ENCODE measurements at places on chromosomes 1 and 21.

GRCh38 chr1:210822932-210823331 is 311.0 kb downstream of the KCNH1 start:
- DNase-seq: no peak

GRCh38 chr1:237901299-237901934 is 10.7 kb upstream of the ZP4 start:
- no peak for DNase-seq

GRCh38 chr1:155063550-155064110 is at the start of gene EFNA4:
Gene EFNA4 (plus strand): TSS chr1:155063740. CDS start chr1:155063824, 84 bp downstream.
- DNase-seq: no peak

- no peak for DNase-seq
Measured at GRCh38 chr1:111212634-111213335, 12.3 kb upstream of the DENND2D start.

- DNase-seq: no peak
Measured at GRCh38 chr1:22688466-22688865, 22.2 kb upstream of the EPHB2 start.

DNA sequence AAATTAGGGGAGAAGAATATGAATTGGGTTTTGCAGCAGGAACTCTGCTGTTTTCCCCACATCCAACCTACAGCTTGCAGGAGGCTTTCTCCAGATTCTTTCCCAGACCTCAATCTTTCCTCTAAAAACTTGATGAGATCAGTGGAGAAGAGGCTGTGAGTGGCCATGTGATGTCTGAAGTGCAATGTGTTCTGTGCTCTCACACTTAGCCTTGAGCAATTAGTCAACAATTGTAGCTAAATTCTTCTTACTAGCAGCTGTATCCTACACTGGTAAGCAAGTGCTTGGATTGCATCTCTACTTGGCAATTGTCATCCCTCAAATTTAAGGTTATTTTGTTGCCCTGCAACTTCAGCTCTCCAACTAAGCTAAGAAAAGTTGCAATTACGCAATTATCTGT is 807.3 kb upstream of the RGS18 start:
- DNase-seq: no peak

- peak; percentile 53 for DNase-seq
Measured at GRCh38 chr1:178192686-178193085, 98.8 kb downstream of the RASAL2 start.

GRCh38 chr21:38925478-38925877 is 119.7 kb downstream of the ETS2 start:
- DNase-seq: no peak

- DNase-seq: no peak
Measured at GRCh38 chr1:149931212-149931790, 3.7 kb upstream of the SF3B4 start.

DNA sequence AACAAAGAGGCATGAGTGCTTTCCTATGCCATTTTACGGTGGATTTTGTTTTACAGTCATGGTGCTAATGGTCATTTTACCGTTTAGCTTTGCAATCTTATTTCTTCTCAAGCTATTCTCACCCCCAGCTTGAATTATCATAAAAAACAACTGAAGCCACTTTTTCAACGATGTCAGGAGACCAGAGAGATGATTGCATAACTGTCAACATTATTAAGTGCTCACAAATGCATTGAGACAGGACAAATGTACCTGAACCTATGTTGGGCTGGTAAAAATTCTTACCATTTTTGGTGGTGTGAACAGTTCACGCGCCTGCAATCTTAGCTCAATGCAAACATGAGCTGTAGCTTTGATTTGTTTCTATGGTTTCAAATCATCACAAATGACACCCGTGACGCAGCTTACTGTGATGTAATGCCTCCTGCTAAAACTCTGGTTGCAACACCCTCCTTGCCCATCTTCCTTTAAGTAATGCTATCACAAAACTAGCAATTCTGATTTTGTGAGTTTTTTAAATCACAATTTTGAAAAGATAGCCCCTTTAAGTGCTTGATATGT is 104.4 kb downstream of the UCHL5 start:
- no peak for DNase-seq

GRCh38 chr1:101147381-101147780 is 89.4 kb upstream of the S1PR1 start:
- DNase-seq: no peak

DNA sequence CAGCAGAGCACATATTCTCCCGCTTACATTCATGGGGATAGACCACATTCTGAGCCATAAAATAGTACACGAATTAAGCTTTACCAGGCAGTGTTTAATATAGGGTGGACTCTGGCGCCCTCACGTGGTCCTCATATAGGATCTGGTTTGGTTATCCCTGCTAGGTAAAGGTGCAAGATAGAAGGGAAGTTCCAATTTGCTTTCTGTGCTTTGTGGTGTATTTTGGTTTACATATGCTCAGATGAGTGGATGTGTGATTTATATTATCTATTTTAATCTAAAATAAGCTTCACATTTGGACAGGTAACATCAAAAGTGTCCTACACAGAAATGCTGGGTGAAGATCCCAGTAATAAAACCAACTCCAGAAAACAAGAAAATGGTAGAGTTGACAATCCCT is 3.6 kb downstream of the CR1 start:
- DNase-seq: peak; percentile 5

DNA sequence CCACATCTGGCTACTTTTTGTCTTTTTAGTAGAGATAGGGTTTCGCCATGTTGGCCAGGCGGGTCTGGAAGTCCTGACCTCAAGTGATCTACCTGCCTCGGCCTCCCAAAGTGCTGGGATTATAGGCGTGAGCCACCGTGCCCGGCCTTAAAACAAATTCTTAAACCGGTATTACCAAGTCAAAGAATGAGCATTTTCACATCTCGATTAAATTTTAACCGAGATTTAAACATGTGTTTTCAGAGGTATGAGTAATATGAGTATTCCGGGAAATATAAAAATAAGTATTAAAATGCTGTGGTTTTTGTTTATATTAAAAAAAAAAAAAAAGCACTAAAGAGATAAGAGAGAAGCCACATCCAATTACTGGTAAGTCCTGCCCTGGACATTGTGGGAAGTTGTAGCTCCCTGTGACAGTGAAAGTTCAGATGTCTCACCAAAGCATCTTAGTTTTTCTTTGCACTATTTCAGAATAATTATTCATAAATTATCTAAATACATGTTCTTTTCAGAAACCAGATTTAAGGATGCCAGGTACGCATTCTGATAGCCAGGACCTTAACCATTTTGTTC is 24.9 kb downstream of the ZNF281 start:
- DNase-seq: no peak

DNA sequence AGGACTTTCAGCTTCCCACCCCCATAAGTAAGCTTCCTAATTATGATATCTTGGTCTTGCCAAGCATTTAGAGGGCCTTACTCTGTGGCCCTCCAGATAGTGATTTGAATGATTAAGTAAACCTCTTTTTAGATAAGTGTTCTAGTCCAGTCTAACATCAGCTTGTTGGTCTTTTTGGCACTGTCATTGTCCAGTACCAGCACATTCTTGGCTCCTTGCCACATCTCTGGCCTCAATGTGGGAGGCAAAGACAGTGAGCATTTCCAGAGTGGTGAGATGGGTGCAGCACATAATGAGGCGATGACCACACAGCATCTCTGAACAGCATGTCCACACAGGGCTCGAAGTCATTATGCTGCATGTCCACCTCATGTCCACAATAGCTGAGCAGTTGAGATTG is 6.1 kb downstream of the CAPZA1 start:
- DNase-seq: peak; percentile 14

- DNase-seq: no peak
Measured at GRCh38 chr1:179194068-179194537, 35.4 kb downstream of the ABL2 start.

DNA sequence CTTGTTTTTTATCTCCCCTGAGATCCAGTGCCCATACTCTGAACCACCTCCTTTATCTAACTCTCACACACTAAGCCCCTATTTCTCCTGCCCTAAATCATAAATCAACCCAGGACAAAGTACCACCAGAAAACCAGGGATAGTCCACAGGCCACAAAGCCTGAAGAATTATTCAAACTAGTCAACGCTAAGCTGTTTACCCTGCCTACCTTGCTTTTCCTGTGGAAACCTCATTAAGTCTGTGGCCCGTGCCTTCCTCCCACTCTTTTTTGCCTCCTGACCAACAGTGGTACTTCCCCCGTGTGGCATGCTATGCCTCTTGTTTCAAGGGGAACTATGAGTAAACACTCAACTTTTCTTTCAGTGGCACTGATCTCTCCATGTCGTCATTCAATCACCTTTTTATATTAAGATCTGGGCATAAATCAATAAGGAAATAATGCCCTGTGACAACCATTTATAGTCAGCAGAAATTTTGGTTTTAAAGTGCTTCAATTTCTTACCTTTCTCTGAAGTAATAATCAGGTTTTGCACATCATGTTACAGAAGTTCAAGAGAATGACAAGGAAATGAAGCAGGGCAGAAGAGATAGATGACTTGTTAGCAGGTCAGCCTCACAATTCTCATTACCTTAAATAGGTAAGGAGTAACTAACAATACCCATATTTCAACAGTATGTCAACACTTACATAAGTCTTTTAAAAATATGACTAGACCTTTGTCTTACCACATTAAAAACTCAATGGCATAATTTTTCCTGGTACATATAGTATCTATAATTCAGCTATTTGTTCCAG is 32.1 kb downstream of the EYA3 start:
- DNase-seq: no peak

GRCh38 chr1:61215119-61215518 is 132.8 kb downstream of the NFIA start:
- no peak for DNase-seq

GRCh38 chr1:30445449-30445848 is 277.9 kb downstream of the MATN1 start:
- no peak for DNase-seq

- no peak for DNase-seq
Measured at GRCh38 chr1:3015744-3016143, 5.5 kb upstream of the ACTRT2 start.

DNA sequence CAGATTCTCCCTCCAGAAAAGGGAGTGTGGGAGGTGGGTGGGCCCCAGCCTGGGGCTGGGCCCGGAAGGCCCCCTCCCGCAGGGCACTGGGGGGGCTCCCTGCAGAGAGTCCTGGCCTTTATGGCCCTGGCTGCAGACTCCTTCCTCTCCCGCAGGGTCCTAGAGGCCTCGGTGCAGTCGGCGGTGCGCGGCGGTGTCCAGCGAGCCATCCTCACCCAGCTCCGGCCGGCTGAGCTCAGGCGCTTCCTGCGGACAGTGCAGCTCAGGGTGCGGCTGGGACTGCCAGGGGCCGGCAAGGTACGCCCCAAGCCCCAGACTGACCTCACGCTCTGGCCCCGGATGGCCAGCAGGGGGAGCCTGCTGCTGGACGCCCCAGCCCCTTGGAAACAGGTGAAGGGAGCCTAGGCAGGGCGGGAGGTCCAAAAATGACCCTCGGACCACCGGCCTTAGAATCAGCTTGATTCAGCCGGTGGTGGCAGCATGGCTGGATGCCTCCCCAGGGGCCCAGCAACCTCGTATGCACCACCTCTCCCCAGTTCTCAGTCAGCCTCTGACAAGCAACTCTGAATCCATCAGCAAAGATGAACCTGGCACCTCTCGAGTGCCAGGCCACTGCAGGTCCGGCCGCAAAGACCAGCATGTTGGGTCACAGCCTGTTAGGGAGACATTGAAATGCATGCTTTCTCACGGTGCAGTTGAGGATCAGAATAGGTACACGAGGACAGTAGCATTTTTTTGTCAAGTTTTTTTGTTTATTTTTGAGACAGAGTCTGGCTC is 20.6 kb downstream of the MTHFR start:
- DNase-seq: no peak

- DNase-seq: no peak
Measured at GRCh38 chr1:220341126-220341525, 68.9 kb upstream of the RAB3GAP2 start.

DNA sequence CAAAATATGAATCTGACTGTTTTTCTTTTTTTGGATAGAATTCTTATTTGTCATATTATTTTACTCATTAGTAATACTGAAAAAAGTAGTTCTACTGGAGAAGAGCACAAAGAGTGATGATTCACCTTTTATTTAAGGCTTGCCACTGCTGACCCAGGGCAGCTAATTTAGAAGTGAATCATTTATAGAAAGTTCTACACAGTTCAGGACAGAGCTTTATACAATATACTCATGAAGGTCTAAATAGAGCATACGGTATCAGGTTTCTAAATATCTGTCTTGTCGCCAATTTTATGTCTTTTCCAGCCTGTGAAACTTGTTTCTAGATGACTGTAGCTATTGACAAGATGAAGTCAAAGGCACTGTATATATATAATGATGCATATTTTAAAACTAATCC is 25.0 kb downstream of the GIPC2 start:
- peak; percentile 54 for DNase-seq

DNA sequence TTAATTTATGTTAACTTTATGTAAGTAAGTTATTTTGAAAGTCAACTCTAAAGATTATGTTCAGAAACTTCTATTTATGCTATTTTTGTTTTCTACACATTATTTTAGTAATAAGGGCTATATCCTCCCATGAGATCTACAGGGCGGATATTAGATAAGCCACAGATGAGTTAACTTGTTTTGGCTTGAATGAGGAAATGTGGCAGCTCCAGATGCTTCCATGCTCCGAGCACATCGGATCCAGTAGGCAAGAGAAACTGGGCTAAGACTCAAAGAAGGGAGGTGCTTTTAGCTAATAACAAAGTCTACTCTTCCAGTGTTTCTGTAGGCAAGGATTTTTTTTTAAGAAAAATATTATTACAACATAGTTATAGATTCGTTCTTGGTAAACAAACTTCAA is 20.0 kb upstream of the LAMC1 start:
- no peak for DNase-seq

DNA sequence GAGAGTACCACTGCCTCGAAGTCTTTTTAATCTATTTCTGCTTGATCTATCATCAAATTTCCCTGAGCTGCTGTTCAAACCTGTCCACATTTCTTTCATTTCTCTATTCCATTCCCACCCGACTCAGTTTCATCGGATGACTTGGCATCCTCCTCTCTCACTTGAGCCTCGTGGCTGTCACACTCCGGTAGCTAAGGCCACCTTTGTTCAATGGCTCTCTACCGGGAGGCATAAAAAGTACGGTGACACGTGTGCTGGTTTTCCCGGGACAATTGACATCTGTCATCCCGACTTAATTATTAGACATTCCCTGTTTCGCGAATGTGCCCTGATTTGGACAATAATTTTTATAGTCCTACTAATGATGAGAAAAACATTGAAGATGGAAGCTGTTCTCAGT is 22.6 kb downstream of the MIS18A start:
- no peak for DNase-seq

GRCh38 chr1:7630378-7630777 is 140.7 kb upstream of the VAMP3 start:
- no peak for DNase-seq

DNA sequence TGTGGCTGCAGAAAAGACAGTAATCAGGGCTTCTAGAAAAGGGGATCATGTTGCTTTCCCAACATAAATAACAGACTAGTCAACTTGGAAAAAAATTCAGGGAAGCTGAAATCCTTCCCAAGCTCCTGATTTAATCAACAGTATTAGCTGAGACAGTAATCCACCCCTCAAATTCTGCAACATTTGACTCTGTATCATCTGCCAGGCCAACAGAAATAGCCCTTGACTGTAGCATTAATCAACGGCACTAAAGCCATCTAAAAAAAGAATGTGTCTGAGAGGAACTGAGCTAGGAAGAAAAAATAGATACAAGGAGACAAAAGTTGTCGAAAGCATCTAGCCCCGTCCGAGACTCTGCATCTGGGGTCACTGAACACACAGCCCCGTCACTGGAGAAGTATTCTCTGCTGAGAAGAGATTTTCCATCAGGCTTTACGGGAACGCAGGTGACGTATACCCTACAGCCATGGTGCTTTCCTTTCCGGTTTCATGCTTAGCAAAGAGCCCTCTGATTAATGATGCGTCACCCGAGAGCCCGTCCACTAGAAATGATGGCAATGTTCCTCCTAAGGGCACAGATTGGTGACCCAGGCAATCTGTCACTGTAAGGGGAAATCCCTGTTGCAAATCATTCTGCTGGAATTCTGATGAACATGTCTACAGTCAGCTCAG is 42.1 kb upstream of the TP53BP2 start:
- DNase-seq: peak; percentile 92
